ENCODE measurements at places on chromosomes 5 and 9.

DNA sequence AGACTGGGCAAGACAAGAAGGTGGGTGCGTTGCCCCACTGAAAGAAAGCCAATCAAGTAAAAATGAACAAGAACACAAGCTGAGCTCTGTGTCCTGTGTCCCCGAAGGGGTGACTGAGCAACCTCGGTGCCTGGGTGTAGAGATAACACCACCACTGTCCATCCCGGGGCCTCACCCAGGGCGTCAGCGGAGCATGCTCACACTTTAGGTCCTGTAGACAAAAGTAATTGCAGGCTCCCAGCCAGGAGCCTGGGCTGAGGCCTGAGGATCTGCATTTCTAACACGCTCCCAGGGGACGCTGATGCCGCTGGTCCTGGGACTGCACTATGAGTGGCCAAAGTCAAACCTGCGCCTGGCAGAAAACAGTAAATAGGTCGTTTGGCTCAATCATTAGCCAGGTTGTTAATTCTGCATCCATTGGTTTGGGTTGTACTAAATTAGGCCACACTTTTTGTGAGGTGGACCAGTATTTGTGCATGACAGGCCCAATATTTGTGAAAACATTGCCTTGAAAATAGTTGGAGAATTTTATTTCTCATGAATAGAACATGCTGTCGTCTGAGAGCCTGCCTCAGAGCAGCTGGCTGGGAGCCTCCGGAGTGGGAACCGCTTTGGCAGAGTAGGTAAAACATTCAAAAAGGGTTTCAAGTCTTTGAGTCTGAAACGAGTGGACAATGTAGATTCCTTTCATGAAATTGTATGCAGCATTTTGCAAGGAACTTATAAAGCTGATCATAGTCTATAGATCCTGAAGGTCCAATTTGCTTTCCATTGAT, 38.3 kb downstream of the ANKRD33B start:
- no peak overlapping the region for H3K4me3 ChIP-seq
- H3K36me3 ChIP-seq: no peaks in the 10 kb centered on the region
- H3K4me1 ChIP-seq: no peaks in the 10 kb centered on the region
- H3K27ac ChIP-seq: no peak overlapping the region
- H3K27me3 ChIP-seq: no peaks in the 10 kb centered on the region

DNA sequence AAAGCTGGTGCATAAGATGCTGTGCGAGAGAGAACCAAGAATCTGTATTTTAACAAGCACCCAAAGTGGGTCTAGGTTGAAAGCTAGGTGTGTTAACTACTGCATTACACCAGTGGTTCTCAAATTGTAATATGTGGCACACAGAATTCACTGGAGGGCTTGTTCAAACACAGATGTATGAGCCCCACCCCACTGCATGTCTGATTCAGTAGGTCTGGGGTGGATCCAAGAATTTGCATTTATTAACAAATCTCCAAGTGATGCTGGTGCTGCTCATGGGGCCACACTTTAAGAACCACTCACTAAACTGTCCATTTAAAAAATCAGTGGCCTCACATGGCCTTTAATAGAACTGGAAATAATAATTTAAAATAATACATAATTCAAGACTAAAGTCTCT, 40.4 kb downstream of the LPAR1 start:
- DNase-seq: no peak
- H3K36me3 ChIP-seq: no peaks in the 10 kb centered on the region
- no peaks in the 10 kb centered on the region for H3K27me3 ChIP-seq
- H3K4me1 ChIP-seq: no peaks in the 10 kb centered on the region

GRCh38 chr5:157948738-157949410, 89.9 kb upstream of the CLINT1 start:
- H3K27me3 ChIP-seq: no peaks in the 10 kb centered on the region
- DNase-seq: peak; percentile 94
- peaks cover 14% of the 10 kb centered on the region for H3K4me1 ChIP-seq
- peak overlapping the region; percentile 39 for H3K27ac ChIP-seq
- no peaks in the 10 kb centered on the region for H3K36me3 ChIP-seq
- no peak overlapping the region for H3K4me3 ChIP-seq

- DNase-seq: no peak
- H3K27me3 ChIP-seq: no peaks in the 10 kb centered on the region
- no peaks in the 10 kb centered on the region for H3K36me3 ChIP-seq
- H3K27ac ChIP-seq: no peak overlapping the region
- no peaks in the 10 kb centered on the region for H3K4me1 ChIP-seq
- no peak overlapping the region for H3K4me3 ChIP-seq
Observed at GRCh38 chr5:2699231-2699630, 52.2 kb downstream of the IRX2 start.

DNA sequence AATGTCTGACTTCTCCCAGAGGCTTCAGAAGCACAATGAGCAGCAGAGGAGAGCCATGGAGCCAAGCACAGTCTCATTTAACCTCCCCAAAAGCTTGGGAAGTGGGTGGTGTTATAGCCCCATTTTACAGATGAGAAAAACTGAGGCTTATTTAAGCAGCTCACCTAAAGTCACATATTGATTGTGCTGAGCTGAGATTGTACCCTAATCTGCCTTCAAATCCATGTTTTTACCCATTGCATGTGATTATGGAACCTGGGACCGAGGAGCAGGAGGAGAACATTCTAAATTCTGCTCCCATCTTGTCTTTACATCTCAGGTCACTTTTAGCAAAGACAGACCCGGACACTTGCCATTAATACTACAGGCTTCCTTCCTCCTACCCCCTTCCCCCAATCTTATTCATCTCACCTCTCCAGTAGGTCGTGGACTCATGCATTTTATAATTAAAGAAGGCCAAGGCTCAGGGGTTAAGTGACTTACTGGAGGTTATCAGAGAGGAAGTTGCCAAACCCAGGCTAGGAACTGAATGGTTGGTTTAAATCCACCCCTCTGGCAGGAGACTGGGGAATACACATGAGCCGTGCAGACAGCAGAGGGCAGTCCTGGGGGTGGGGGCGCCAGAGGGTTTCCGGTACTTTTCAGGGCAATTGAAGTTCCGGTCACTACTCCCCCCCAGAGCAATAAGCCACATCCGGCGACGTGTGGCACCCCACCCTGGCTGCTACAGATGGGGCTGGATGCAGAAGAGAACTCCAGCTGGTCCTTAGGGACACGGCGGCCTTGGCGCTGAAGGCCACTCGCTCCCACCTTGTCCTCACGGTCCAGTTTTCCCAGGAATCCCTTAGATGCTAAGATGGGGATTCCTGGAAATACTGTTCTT, 51.0 kb upstream of the IL17B start:
- H3K27ac ChIP-seq: peak overlapping the region; percentile 45
- no peak for DNase-seq
- H3K36me3 ChIP-seq: no peaks in the 10 kb centered on the region
- no peaks in the 10 kb centered on the region for H3K4me1 ChIP-seq
- no peaks in the 10 kb centered on the region for H3K27me3 ChIP-seq
- no peak overlapping the region for H3K4me3 ChIP-seq

GRCh38 chr5:89573345-89573744, 690.4 kb upstream of the MEF2C start:
- no peaks in the 10 kb centered on the region for H3K27me3 ChIP-seq
- no peak overlapping the region for H3K4me3 ChIP-seq
- H3K36me3 ChIP-seq: no peaks in the 10 kb centered on the region

- no peaks in the 10 kb centered on the region for H3K36me3 ChIP-seq
- peak within 1 kb of the TSS; percentile 95 for H3K27ac ChIP-seq
- H3K4me1 ChIP-seq: no peaks in the 10 kb centered on the region
- H3K4me3 ChIP-seq: no peak within 1 kb of the TSS
- DNase-seq: no peak
Observed at GRCh38 chr5:157108976-157109375, at the start of gene HAVCR2. TSS of gene HAVCR2 (minus strand) at chr5:157109044. CDS start at chr5:157108983, 61 bp downstream.

- no peaks in the 10 kb centered on the region for H3K36me3 ChIP-seq
- no peak overlapping the region for H3K4me3 ChIP-seq
- DNase-seq: no peak
- H3K27me3 ChIP-seq: no peaks in the 10 kb centered on the region
- no peaks in the 10 kb centered on the region for H3K4me1 ChIP-seq
Observed at GRCh38 chr5:53166183-53166495, 56.6 kb upstream of the MOCS2 start.

GRCh38 chr5:116521173-116521872, 53.3 kb downstream of the SEMA6A start:
- peaks cover 6% of the 10 kb centered on the region for H3K36me3 ChIP-seq
- H3K27ac ChIP-seq: no peak overlapping the region
- no peak overlapping the region for H3K4me3 ChIP-seq
- no peaks in the 10 kb centered on the region for H3K27me3 ChIP-seq

- H3K36me3 ChIP-seq: no peaks in the 10 kb centered on the region
- DNase-seq: no peak
- no peak overlapping the region for H3K4me3 ChIP-seq
- H3K27ac ChIP-seq: no peak overlapping the region
Observed at GRCh38 chr9:29176231-29176630, 1603.0 kb upstream of the C9orf72 start.

GRCh38 chr5:165185716-165186115, 1680.3 kb downstream of the MAT2B start:
- DNase-seq: peak; percentile 17
- no peaks in the 10 kb centered on the region for H3K4me1 ChIP-seq
- no peak overlapping the region for H3K4me3 ChIP-seq
- H3K27ac ChIP-seq: no peak overlapping the region
- H3K36me3 ChIP-seq: no peaks in the 10 kb centered on the region

DNA sequence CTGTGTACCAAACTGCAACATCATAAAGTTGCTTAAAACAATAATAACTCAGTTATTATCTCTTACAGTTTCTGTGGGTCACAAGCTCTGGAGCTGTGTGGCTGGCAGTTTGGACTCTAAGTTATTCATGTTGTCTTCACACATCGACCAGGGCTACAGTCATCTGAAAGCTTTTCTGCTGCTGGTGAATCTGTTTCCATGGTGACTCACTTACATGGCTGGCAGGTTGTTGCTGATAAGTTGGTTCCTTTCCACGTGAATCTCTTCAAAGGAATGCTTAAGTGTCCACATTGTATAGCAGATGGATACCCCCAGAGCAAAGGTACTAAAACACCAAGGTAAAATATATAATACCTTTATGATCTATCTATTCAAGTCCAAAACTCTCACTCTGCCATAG, 44.8 kb upstream of the CYLC2 start:
- H3K4me3 ChIP-seq: no peak overlapping the region
- H3K4me1 ChIP-seq: no peaks in the 10 kb centered on the region
- H3K36me3 ChIP-seq: no peaks in the 10 kb centered on the region
- DNase-seq: no peak

- H3K27me3 ChIP-seq: no peaks in the 10 kb centered on the region
- no peaks in the 10 kb centered on the region for H3K36me3 ChIP-seq
- no peak overlapping the region for H3K4me3 ChIP-seq
- peaks cover 11% of the 10 kb centered on the region for H3K4me1 ChIP-seq
- no peak for DNase-seq
- no peak overlapping the region for H3K27ac ChIP-seq
Observed at GRCh38 chr9:93597142-93597706, 20.8 kb downstream of the PHF2 start.

GRCh38 chr9:98907055-98907454, 36.7 kb upstream of the COL15A1 start:
- no peak for DNase-seq
- H3K27ac ChIP-seq: no peak overlapping the region
- no peaks in the 10 kb centered on the region for H3K4me1 ChIP-seq
- H3K4me3 ChIP-seq: no peak overlapping the region
- no peaks in the 10 kb centered on the region for H3K36me3 ChIP-seq

GRCh38 chr9:108756746-108757490, 98.9 kb downstream of the ACTL7B start:
- H3K4me3 ChIP-seq: no peak overlapping the region
- no peak for DNase-seq
- H3K27ac ChIP-seq: no peak overlapping the region
- no peaks in the 10 kb centered on the region for H3K36me3 ChIP-seq

GRCh38 chr9:98795970-98796363, 388 bp downstream of the ANKS6 start:
- peak overlapping the region; percentile 46 for H3K4me3 ChIP-seq
- H3K4me1 ChIP-seq: peaks cover 32% of the 10 kb centered on the region
- DNase-seq: no peak
- no peaks in the 10 kb centered on the region for H3K36me3 ChIP-seq

DNA sequence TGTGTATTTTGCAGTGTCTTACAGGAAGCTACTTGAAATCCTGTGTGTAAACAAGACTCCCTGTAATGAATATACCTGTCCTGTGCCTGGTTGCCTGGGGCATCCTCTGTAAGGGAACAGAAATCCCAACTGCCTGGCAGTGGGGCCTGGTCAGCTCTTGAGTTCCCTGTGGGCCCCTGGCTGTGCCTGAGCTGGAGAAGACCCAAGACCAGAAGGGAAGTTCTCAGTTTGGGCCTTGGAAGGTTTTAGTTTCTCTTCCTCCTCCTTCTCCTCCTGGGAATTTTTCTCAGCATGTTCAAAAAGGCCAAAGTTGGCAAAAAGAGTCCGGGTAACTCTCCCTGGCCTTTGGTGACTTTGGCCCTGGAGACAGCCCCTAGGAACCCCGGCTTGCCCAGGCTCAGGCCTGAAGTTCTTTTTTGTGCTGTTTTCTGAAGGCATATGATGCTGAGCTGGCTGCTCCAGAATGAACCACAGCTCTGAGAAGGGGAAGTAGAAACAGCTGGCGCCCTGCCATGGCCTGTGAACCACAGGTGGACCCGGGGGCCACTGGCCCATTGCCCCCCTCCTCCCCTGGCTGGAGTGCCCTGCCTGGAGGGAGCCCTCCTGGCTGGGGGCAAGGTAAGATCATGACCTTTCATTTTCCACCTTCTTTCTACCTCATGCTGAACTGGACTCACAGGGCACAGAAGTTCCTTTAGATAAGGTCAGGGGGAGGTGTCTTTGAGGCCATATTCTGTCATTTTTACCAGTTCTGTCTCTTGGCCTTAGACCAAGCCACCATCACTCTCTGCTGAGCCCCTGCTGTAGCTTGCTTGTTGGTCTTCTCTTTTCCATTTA, 5.8 kb downstream of the TMEM268 start:
- no peak for DNase-seq
- peaks cover 4% of the 10 kb centered on the region for H3K4me1 ChIP-seq
- peaks cover 7% of the 10 kb centered on the region for H3K36me3 ChIP-seq
- peak overlapping the region; percentile 35 for H3K27ac ChIP-seq
- no peak overlapping the region for H3K4me3 ChIP-seq

DNA sequence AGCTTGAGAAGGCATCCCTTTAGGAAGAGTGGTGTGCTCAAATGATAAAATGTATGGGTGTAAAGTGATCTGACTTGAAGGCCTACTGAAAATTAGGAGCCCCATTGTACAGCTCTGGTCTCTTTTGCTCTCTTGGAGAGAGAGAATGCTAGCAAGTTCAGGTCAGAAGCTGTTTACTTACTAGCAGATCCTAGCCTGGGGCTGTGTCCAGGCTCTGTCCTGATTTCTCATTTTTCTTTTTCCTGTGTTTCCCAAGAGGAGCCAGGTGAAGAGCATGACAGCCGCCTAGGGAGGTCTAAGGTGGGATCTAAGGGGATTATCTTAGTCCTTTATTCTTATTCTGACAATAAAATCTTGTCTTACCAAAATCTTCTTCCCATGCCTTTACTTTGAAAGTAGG, 272.8 kb downstream of the NNT start:
- no peak overlapping the region for H3K27ac ChIP-seq
- H3K36me3 ChIP-seq: no peaks in the 10 kb centered on the region
- no peaks in the 10 kb centered on the region for H3K4me1 ChIP-seq
- H3K27me3 ChIP-seq: no peaks in the 10 kb centered on the region
- no peak for DNase-seq
- no peak overlapping the region for H3K4me3 ChIP-seq

GRCh38 chr5:83528439-83528769, 56.9 kb downstream of the VCAN start:
- no peaks in the 10 kb centered on the region for H3K27me3 ChIP-seq
- H3K36me3 ChIP-seq: no peaks in the 10 kb centered on the region
- no peak overlapping the region for H3K27ac ChIP-seq
- no peak overlapping the region for H3K4me3 ChIP-seq

All from small intestine (tissue), 16 donors.